HT-29 (cell line): ENCODE measurements at places on chromosomes 2 and 18.

DNA sequence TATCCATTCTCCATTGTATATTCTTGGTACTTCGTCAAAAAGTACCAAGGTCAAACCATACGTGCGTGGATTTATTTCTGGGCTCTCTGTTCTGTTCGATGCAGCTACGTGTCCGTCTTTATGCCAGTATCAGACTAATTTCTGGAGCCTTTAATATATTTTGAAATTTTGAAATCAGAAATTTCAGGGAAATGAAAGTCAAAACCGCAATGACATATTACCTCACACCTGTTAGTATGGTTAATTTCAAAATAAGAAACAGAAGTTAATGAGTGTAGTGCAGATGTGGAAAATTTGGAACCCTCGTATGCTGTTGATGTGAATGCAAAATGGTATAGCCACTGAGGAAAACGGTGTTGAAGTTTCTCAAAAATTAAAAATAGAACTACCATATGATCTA, 156.1 kb upstream of the TRIB2 start:
- no peak for DNase-seq

DNA sequence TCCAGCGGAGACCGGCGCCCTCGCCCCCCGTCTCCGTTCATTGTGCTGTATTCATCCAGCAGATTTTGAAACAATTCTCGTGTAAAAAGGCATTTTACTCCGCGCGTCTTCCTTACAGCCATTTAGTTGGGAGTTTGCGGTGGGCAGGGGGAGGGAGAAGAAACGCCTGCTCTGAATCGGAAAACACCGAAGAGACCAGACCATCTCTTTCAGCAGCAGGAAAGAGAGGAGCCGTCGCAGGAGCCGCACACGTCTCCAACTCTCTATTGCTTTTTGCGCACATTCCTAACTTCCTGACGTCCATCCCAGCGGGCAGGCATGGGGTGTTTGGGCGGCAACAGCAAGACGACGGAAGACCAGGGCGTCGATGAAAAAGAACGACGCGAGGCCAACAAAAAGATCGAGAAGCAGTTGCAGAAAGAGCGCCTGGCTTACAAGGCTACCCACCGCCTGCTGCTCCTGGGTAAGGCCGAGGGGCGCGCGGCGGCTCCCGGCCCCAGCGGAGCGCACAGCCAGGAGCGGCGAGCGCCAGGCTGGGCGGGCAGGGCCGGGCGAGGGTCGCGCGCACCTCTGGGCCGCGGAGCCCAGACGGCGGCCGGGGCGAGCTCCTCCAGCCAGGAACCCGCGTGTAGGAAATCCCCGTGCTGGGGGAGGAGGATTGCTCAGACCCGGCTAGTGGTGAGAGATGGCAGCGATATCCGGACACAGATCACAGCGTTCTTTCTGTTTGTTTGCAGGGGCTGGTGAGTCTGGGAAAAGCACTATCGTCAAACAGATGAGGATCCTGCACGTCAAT, 63.2 kb downstream of the GNAL start:
- DNase-seq, result no peak

GRCh38 chr2:190159453-190159852, 96.9 kb upstream of the MSTN start:
- DNase-seq, result no peak

DNA sequence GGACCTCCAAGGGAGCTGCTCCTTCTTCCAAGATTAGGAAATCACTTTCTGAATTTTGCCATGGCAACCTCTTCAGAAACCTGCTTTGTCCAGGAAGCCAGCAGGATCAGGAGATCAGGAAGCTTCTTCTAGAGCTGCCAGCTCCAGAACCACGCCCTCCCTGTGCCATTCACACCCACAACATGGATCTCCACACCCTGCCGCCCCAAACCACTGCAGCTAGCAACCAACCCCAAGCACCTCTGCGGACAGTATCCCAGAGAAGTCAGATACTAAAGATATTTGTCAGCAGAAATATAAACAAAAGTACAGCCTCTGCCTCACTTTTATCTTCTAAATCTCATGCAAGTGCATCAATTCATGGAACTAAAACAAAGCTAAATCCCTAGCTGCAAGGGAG, 106.4 kb downstream of the VIT start:
- no peak for DNase-seq

- DNase-seq, result no peak
These were observed 111.2 kb downstream of the STPG4 start for GRCh38 chr2:47043891-47044239.

GRCh38 chr2:230950874-230951339, 25.9 kb upstream of the GPR55 start:
- DNase-seq, result no peak

GRCh38 chr2:215750763-215751162, 262.6 kb downstream of the MREG start:
- no peak for DNase-seq

GRCh38 chr2:209463226-209463625, 39.4 kb downstream of the MAP2 start:
- DNase-seq, result no peak

- no peak for DNase-seq
These were observed 138.9 kb downstream of the LTBP1 start for GRCh38 chr2:33085646-33086045.

- DNase-seq, result no peak
These were observed 250.7 kb downstream of the SATB2 start for GRCh38 chr2:199207011-199207410.

DNA sequence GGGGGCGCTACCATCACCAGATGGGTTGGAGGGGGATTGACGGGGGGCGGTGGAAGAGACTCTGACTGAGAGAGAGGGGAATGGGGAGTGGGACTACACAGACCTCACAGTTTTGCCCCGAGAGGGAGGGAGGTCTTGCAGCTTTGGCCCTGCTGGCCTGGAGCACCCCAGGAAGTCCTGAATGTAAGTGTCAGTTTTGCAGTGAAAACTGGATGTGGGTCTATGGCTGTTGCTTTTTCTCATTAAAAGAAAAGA, 2.4 kb downstream of the TCF7L1 start:
- DNase-seq, result no peak

DNA sequence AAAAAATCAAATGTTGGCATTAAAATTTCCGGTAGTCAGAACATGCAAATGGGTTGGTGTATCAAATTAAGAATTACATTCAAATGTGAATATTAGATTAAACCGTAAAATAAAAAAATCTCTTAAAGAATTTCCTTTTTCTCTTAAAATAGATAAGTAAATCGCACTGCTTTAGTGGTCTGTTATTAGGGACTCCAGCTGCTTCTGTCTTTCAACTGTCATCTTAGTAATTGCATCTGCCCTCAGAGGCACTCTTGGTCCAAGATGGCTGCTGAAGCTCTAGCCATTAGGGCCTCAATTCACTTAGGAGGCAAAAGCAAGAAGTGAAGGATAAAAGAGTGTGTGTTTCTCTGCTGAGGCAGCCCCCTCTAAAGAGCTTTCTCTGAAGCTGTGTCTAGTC, 132.4 kb downstream of the MGAT5 start:
- DNase-seq, result no peak

DNA sequence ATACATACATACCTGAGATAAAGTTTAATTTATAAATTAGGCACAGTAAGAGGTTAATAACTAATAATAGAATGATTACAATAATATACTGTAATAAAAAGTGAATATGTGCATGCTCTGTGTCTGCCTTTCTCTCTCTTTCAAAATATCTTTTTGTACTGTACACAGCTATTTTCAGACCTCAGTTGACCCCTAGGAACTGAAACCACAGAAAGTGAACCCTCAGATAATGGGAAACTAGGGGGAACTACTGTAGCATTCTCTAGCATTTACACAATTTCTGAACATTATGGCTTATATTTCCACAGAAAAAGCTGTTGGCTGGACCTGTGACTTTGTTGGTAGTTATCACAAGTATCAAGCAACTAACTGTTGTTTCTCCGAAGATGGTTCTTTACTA, 25.9 kb downstream of the WDR75 start:
- DNase-seq, result no peak

DNA sequence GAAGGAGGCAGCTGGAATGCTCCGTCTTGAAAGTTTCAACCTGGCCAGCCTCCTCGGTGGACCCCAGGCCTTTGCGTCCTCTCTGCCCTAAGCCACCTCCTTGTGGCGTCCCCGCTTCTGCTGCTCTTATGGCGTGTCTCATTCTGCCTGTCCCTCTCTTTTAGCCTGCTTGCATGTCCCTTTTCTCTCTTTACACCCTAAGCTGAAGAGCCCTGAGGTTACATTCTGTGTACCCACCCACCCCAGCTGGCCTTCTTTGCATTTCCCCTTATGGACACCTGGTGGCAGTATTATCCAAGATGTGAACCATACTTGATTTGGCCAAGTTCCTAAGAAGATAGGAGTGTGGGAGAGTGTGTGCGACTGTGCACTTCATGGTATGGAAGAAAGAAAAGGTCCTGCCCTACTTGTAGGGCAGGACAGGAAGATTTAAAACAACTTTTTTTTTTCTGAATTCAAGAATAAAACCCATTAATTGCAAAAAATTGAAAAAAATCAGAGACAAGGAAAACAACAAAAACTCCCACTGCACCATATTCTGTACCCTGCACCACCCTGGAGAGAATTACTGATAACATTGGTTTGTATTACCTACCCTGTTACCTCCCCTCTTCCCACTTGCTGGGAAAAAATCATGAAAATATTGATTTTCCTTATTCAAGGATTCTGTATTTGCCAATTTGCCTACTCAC, 77.4 kb downstream of the DYSF start:
- DNase-seq, result peak; percentile 55

DNA sequence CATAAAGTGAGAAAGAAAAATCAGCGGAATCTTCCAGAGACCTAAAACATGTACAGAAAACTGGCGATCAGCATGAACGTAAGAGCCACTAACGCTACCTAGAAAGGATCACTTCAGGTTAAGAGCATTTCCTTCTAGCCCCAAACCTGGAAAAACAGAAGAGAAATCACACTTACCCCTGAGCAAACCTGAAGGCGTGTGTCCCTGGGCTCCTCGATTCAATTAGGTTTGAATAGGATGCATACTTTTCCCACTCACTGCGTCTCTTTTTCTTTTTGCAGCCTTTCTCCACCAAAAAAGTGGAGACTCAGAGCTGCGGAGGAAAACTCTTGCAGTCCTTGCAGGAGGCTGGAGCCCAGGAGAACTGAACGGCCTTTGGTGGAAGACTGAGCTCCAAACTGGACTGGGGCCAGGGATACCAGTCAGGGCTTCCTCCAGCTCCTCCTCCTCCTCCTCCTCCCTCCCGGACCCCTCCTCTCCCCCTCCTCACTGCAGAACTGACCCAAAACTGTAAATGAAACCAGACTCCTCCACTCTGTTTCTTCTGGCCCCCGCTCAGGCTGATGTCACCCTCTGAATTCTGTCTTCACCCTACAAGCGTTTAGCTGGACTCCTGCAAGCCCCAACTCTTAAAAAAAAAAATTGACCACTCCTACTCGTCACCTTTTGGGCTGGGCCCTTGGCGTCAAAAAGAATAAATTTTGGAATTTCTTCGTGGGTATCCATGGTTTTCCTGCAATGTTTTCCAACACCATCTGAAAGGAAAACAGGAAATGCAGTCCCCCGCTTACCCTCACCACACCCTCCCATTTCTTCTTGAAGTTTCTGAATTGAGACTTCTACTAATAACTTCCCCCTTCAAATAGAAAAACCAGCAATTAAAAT, at the start of gene COL6A3:
TSS of gene COL6A3 (minus strand) at position 388 of the 885 bp plus-strand sequence. CDS start 17,347 bp downstream, outside the sequence.
- no peak for DNase-seq

DNA sequence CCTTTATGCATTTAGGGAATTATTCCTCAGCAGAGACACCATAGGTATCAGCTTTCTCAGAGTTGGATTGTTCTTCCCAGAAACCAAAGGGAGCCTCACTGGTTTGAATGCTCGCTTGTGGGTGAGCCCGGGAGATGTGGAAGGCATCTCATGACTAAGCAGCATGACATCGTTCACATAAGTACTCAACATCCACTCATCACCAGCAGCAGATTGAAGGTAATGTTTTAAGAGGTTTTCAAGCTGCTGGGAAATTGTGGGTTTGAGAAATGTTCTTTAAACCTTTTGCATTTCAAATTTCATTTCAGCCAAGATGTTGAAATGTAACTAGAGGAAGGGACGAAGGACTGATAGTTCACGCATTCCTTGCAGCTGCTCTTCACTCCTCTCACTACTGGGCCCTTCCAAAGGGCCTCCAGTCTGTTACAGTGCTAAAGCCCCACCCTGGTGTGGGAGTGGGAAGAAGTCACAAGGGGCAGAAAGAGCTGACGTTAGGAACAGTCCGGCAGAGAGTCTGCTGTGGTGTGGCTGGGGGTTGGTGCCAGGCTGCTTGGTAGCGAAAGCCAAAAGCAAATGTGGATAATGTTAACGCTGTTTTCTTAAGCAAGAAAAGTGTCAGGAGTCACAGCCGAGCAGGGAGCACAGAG, 324.5 kb upstream of the EPHA4 start:
- DNase-seq, result no peak

DNA sequence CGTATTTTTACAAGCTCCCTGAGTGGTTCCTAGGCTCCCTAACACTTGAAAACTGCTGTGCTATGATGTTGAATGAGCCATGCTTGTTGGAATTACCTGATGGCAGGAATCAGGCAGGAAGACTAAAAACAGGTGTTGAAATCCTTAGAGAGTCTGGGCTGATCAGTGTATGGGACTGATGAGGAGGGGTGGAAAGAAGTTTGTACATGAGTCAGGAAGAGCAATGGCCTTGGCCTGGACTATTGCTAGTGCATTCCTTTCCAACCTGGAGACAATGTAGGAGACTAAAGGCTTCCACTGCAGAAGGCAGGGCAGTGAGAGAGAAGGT, 25.0 kb upstream of the TMBIM1 start:
- no peak for DNase-seq

- DNase-seq, result no peak
These were observed 393.1 kb upstream of the LYPD1 start for GRCh38 chr2:133062931-133063665.

DNA sequence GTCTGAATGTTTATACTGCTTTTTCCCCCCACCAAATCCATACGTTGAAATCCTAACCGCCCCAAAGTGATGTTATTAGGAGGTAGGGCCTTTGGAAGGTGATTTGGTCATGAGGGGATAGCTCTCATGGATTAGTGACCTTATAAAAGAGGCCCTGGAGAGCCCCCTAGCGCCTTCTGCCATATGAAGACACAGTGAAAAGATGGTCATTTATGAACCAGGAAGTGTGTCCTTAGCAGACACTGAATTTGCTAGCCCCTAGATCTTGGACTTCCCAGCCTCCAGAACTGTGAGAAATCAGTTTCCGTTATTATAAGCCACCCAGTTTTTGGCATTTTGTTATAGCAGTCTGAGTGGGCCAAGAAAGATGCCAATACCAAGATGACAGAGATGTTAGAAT, 7.2 kb upstream of the TSN start:
- peak; percentile 56 for DNase-seq

DNA sequence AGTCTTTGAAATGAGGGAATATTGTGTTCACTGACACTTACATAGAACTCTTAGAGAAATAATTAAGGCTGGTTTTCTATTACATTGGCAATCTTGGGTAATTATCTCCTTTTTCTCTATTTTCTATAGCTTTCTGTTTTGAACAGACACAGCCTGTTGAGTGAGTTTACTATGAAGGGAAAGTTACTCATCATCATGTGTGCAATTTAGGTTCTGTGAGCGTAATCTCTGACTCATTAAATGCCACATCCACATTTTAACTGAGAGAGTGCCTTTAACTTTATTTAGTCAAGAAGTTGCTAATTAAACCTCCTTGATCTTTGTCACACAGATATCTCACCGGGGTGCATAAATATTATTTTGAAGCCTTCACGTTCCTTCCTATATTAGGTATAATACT, 174.0 kb upstream of the SLC8A1 start:
- no peak for DNase-seq
